ENCODE measurements at places on chromosomes 2 and 18. TPM values are rescaled to one million over a fixed set of nuclear protein-coding genes. Genes with fewer than 3 reads are reported as not detected.

The NT5C1B gene
- total RNA-seq = not detected

The CAVIN2 gene
- 0.07 TPM for total RNA-seq

The WNT10A gene
- total RNA-seq = 0.40 TPM

The NLRC4 gene
- not detected for total RNA-seq

DNA sequence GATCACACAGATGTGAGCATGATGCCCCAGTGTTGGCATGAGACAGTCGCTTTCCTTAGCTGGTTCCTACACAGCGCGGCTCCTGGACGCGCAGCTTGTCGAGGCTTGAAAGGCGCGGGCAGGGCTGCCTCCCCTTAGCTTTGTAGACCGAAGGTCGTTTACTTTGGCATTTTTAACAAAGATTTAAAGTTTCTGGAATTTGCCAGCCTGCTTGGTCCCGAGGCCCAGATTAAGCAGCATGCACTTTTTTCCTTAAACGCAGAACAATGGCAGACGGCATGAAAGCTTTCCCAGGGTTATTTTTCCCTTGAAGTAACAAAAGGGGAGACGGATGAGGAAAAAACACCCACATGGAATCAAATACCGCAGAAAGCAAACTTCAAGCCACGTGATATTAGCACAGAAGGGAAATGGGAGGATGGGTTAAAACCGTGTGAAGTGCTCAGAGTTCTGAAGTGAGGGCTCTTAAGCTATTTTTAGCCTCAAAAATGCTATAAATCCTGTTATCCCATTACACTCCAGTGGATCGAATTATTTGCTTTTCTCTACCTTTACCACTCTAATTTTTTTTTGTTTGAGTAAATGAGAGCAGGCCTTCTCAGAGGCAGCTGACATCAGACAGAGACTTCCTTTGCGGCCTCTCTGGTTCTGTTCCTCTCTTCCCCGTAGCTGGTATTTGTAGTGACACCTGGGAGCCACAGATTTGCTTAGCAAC lies 55.7 kb downstream of the NPAS2 start:
- H3K27me3 ChIP-seq = no peaks in the 10 kb centered on the region
- no peak for DNase-seq
- peaks cover 10% of the 10 kb centered on the region for H3K4me1 ChIP-seq
- peaks cover 32% of the 10 kb centered on the region for H3K36me3 ChIP-seq

- no peak for DNase-seq
- no peak overlapping the region for H3K27ac ChIP-seq
- no peaks in the 10 kb centered on the region for H3K27me3 ChIP-seq
- no peaks in the 10 kb centered on the region for H3K36me3 ChIP-seq
- peaks cover 21% of the 10 kb centered on the region for H3K4me1 ChIP-seq
Measured at GRCh38 chr2:26609839-26610277, 31.3 kb downstream of the CIB4 start.

- no peaks in the 10 kb centered on the region for H3K4me1 ChIP-seq
- no peak overlapping the region for H3K27ac ChIP-seq
- no peaks in the 10 kb centered on the region for H3K27me3 ChIP-seq
Measured at GRCh38 chr2:153940511-153940910, 68.8 kb downstream of the GALNT13 start.

DNA sequence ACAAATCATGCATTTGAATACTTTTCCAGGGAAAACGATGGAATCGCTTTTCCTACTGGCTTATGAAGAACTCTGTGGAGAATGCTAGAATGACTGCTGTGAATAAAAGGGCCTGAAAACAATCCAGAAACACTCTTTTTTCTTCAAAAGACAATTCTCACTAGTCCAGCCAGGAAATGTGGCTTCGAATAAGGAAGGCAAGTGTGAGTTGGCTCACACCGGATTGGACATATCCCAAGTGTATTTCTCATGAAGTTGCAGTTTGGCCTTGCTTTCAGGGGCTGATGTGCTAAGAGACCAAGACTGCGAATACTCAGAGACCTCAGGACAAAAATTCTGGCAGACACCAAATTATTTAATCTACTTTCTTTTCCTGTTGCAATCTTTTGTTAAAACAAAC lies 54.1 kb downstream of the FIGN start:
- no peak overlapping the region for H3K4me3 ChIP-seq
- no peak for DNase-seq
- H3K4me1 ChIP-seq = peaks cover 11% of the 10 kb centered on the region
- H3K27ac ChIP-seq = no peak overlapping the region

- no peaks in the 10 kb centered on the region for H3K36me3 ChIP-seq
- no peaks in the 10 kb centered on the region for H3K27me3 ChIP-seq
- no peak overlapping the region for H3K27ac ChIP-seq
- H3K4me1 ChIP-seq = peaks cover 13% of the 10 kb centered on the region
- DNase-seq = no peak
Measured at GRCh38 chr2:150733051-150733618, 245.7 kb upstream of the RND3 start.

The ZSWIM2 gene
- total RNA-seq = not detected

GRCh38 chr2:173590276-173590861 lies 235.7 kb downstream of the CDCA7 start:
- H3K4me1 ChIP-seq = peaks cover 36% of the 10 kb centered on the region
- peak overlapping the region; percentile 59 for H3K4me3 ChIP-seq
- peak; percentile 98 for DNase-seq
- H3K36me3 ChIP-seq = peaks cover 16% of the 10 kb centered on the region

The CCDC148 gene
- 0.46 TPM for total RNA-seq

GRCh38 chr2:127121776-127122176 lies 14.8 kb upstream of the BIN1 start:
- no peak overlapping the region for H3K27ac ChIP-seq
- no peaks in the 10 kb centered on the region for H3K4me1 ChIP-seq
- no peaks in the 10 kb centered on the region for H3K27me3 ChIP-seq
- no peak overlapping the region for H3K4me3 ChIP-seq

GRCh38 chr2:74646834-74647482 lies 1.2 kb downstream of the M1AP start:
- DNase-seq = no peak
- no peak overlapping the region for H3K27ac ChIP-seq
- H3K4me1 ChIP-seq = no peaks in the 10 kb centered on the region

- DNase-seq = no peak
- H3K4me1 ChIP-seq = no peaks in the 10 kb centered on the region
- 0 out of 2 replicates have a peak, but pooled peaks cover 2% of the 10 kb centered on the region for H3K27me3 ChIP-seq
- no peak overlapping the region for H3K27ac ChIP-seq
- no peaks in the 10 kb centered on the region for H3K36me3 ChIP-seq
- no peak overlapping the region for H3K4me3 ChIP-seq
Measured at GRCh38 chr2:129847043-129847442, 132.4 kb upstream of the RAB6C start.

The VIL1 gene
- total RNA-seq = 0.26 TPM

DNA sequence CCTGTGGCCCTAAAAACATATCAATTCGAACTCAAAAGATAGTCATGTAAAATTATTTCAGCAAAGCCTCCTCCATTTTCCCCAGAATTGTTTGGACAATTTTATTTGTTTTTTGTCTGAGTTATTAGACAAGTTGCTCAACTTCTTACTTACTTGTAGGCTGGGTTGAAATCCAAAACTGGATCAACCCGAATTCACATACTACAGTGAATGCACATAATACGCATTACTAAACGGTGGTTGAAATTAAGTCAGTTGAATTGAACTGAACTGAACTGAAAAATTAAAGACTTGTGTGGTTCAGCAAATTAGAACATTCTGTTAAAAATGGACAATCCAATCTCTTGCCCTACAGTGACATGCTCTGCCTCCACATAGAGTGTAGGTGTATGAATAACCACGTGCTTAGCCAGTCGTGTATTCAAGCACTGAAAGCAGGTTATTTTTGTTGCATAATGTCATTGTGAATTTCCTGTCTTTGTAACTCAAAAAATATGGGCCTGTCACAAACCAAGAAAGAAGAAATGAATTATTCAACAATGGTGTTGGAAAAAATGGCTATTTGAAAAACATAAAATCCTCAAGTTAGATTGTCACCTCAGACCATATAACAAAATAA lies 441.0 kb downstream of the TXNL1 start:
- no peaks in the 10 kb centered on the region for H3K36me3 ChIP-seq
- no peaks in the 10 kb centered on the region for H3K27me3 ChIP-seq
- H3K27ac ChIP-seq = no peak overlapping the region
- H3K4me3 ChIP-seq = no peak overlapping the region
- peaks cover 12% of the 10 kb centered on the region for H3K4me1 ChIP-seq

The LRP2 gene
- total RNA-seq = not detected

Data from PC-3 (cell line).